ENCODE measurements at places on chromosomes 16 and 17.
A peak's percentile ranks its signal among the peaks of the same experiment; 100 is the strongest.

- no peak for DNase-seq
Observed at GRCh38 chr17:1953831-1954230, 71.3 kb downstream of the RTN4RL1 start.

DNA sequence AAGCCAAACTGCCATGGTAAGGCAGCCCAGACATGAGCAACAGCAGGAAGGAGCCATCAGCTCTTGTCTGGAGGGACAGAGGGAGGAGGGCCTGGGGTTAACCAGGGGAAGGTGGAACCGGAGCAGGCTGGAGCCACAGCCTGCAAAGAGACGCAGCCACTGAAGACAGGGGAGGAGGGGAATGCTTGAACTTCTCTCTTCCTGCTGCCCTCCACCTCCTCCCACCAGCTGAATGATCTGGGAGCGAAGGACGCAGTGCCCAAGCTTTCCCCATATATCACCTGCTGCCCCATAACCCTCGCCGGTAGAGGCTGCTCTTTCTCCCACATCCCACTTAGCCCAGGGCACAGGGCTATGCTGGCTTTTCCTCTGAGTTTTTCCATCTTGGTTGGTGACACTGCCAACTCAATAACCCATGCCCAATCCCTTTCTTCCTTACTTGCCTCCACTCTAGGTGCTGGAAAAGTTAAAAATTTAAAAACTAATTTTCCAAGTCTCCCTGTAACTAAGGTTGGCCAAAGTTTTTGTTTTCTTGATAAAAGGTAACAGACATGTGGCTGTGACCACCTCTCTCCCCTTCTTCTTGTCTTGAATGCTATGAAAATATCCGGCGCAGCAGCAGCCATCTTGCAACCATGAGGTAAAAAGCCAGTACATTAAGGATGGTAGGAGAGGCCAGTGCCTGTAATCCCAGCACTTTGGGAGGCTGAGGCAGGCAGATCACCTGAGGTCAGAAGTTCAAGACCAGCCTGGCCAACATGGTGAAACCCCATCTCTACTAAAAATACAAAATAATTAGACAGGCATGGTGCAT lies 21.8 kb upstream of the CACNG4 start:
- no peak for DNase-seq

DNA sequence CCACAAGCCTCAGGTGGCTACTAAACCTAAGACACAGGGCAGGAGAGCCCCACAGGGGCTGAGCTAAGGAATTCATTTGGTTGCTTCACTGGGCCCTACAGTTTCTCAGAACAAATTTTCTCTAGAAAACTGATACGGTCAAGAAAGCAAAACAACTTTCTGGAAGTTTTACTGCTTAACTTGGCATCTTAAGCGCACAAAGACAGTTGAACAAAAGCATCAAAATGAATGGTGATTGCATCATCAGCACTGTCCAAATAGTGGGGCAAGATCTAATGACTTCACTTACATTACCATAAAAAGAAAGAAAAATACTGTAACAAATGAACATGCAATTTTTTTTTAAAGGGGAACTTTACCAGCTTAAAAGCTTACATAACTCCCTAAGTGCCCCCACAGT lies 47.6 kb downstream of the XPO6 start:
- DNase-seq = no peak

DNA sequence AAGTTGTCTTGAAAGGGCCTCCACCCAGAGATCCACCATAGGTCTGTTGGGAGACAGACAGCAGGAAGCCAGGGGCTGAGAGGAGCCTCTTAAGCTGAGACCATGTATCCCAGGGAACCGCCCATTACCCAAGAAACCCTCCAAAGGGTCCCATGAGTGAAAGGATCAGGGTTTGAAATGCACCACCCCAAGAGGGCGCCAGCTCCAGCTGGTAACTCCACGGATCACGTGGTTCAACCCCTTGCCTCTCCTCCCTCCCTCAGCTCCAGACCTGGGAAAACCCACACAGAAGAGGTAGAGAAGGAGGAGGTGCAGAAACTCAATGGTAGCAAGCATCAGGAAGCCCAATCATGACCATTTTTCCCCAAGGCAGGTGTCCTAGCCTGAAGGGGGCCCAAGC lies 148.7 kb downstream of the AIPL1 start:
- DNase-seq = no peak

DNA sequence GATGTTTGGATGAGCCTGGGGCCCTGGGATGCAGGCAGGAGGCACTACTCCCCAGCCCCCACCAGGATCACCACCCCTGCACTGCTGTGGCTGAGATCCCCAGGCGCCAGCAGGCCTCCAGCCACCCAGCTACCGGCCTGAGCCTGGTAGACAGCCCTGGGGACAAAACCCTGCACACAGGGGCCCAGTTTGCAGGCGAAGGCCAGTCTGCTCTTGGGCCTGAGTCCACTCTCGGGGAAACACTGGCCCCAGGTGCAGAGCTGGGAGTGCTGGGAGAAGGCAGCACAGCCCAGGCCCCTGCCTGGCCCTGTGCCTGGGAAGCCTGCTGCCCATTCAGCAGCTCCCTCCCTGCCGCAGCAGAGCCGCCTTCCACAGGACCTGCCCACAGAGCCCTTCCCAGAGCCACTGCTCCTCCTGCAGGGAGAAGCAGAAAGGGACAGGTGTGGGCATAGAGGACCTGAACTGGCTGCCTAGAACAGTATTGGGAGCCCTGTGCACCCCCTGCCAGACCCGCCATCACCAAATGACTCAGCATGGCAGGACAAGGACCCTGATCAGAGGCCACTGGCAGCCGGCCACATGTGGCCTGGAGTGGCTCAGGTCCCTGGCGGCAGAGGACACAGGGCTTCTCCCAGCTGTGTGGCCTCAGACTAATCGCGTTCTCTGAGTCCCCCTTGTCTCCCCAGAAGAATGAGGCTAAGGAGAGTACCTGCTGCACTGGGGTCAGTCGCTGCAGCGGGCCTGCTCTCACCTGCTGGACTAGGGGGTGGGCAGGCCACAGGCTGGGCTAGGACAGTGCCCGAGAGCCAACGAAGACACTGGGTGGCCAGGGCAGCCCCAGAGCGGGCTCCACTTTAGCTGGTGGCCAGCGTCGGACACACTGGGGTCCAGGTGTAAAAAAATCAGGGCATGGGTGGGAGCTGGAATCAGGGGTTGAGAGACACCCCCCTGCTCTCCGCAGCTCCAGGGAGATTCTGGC lies 10.7 kb downstream of the MSRB1 start:
- DNase-seq = no peak

DNA sequence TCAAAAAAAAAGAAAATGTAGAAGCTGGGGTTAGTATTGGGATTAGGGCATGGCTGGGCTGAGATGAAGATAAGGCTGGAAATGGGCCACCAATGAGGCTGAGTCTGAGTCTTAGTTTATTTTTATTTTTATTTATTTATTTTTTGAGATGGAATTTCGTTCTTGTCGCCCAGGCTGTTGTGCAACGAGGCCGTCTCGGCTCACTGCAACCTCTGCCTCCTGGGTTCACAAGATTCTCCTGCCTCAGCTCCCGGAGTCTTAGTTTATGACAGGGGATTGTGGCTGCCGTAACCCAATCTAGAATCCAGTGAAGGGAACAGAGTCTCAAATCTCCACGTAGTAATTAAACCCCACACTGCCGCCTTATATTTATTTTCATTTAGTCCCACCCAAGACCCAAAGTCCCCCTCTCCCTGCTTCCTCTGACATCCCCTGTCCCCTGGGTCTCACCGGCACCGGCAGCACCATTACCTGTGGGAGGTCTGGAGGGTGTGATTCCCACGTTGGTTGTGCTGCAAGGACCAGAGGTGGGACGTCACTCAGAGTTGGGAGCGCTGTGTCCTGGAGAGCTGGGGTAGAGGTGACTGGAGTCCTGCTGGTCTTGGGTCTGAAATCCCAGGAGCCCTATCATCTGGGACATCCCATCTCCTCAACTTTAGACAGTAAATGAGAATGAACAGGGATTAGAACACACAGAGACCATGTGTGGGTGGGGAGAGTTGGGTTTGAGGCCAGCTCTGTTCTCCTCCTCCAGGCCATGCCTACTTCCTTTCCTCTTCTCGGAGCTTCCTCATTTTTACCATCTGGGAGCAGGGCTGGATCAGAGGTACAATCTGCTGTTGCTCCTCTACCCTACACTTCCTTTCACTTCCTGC lies at the start of gene CLEC10A:
Gene CLEC10A, minus strand, starts transcription at position 671 of the 875 bp plus-strand sequence. CDS start 1,439 bp downstream, outside the sequence.
- no peak for DNase-seq

DNA sequence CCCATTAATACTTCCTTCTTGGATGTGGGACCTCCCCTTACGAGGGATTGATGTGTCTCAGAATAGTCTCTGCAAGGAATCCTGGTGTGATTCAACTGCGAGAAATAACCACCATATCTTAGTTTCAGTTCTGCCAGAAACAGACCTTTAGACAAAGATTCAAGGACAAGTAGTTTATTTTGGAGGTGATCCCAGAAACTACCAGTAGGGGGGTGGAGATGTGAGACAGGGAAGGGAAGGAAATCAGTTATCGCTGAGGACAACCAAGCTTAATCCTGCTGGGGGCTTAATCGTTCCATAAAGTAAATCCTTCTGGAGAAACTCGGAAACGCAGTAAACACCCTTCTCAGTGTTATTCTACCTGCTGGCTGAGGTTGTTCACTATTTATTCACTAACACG lies 5.0 kb upstream of the SDR42E1 start:
- DNase-seq = no peak

DNA sequence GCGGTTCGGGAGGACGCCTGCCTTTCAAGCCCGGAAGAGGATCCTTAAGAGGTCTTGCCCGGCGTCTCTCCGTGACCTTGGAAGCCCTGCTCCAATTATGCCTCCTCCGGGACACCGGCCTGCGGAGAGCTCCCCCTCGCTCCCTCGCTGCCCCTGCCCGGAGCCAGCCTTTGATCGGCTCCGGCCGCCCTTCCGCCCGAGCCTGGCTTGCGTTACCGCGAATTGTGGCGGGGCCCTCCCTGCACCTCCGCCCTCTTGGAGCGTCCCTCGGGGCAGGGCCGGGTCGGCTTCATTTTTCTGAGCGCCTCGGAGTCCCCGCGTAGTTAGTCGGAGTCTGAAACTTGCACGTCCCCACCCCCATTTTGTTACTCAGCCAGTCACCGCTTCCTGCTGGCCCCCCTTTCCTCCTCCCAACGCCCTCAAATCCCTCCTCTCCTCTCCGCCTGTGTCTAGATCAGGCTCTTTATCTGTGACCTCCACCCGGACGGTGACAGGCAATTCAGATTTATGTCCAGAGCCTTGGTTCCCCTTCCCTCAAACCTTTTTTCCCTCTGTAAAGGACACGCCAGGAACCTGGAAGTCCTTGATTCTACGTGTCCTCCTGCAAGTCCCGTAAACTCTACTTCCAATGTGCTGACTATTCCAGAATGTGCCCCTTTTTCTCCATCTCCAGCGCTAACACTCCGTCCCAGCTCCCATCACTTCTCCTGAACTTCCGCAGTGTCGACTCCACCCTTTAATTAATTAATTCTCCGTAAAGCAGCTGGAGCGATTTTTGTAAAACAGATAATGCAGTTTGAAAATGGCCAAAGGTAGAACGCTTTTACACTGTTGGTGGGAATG lies 569 bp upstream of the RABEP2 start:
- no peak for DNase-seq

DNA sequence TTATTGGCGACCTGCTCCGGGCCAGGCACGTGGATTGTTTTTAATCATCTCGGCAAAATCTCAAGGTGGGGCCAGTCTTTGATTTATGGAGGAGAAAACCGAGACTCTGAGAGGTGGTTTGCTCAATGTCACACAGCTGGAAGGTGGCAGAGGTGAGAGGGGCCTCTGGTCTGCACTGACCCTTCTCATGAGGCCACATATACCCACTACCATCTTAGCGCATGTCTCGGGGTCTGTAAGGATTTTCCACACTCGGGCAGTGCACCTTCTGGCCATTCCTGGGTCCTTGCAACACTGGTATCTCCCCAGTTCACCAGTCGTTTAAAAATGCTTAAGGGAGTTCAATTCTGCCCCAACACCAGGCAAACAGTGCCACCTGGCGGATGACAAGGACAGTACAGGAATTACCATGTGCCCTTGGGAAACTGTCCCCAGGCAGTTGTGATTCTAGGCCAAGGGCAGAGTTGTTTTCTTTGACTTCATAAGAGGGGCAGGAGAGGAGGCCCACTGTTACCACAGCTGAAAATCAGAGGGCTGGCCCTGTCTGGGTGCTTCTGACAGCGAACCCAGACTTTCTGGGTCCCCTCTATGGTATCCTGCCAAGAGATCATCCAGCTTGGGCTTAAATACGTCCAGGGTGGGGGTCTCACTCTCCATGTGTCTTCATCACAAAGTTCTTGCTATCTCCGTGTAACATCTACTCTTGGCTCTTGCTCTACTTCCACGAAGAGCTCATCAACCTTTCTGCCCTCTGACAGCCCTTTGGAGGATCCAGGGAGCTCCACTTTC lies 39.4 kb upstream of the RAI1 start:
- peak; percentile 84 for DNase-seq

DNA sequence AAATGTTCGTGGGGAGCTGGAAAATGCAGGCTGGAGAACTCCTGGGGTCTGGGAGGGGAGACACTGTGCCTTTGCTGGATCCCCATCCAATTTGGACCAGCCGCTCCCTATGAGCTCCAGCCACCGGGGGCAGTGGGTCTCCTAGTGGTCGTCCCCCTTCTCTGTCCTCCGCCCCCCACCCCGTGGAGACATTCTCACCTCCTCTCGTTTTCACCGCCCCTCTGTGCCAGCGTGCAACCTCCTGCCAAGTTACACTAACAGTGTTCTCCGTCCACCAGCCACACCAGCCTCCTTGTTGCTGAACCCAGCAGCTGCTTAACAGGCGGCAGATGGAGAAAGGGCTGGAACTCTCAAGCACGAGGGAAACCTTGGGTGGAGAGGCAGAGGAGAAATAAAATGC lies 67.4 kb upstream of the SOX9 start:
- no peak for DNase-seq

- no peak for DNase-seq
Observed at GRCh38 chr16:86799367-86799766, 221.0 kb downstream of the FOXL1 start.

DNA sequence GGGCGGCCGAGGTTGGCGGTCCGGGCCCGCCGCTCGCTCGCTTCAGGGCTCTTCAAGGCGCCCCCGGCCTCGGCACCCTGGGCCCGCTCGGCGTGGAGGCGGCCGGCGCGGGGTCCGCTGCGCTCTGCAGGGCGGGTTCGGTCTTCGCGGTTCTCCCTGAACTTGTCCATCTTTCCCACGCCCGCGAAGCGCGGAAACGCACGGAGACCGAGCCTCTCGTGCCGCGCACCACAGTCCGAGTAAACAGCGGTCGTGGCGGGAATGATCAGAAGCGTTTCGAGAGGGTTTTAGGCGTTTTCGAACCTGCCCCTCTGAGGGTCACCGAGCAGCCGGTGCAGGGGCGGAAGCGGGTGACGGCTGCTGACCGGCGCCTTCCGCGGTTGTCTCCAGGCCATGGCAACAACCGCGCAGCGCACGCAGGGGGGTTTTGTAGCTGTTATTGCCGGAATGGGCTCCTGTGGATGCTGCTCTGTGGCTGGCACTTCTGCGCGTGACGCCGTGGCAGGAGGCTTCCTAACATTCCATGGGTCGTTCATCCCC lies 414 bp downstream of the NARF start:
- DNase-seq = no peak

GRCh38 chr17:68560966-68561720 lies 40.0 kb downstream of the FAM20A start:
- no peak for DNase-seq

GRCh38 chr17:80793851-80794267 lies 197.8 kb upstream of the CHMP6 start:
- no peak for DNase-seq
